COR-L47 (cell line): ENCODE measurements at places on chromosomes 11 and 22.

DNA sequence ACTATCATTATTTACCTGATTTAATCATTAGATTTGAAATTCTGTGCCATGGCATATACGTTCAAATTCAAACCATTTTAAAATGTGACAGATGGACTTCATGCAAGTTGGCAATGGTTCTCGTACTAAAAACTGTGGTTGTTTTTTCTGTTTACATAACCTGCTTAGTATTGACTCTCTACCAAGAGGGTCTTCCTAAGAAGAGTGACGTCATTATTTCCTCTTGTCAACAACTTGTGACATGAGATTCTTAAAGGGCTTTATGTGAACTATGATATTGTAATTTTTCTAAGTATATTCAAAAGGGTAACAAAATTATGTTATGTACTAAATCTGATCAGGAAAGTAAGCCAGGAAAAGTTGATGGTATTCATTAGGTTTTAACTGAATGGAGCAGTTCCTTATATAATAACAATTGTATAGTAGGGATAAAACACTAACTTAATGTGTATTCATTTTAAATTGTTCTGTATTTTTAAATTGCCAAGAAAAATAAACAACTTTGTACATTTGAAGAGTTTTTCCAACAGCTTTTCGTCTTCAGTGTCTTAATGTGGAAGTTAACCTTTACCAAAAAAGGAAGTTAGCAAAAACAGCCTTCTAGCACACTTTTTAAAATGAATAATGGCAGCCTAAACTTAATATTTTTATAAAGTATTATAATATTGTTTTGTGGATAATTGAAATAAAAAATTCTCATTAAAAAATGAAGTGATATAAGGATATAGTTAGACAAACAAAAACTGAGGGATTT, 87.0 kb downstream of the GRK3 start:
- DNase-seq, result no peak

DNA sequence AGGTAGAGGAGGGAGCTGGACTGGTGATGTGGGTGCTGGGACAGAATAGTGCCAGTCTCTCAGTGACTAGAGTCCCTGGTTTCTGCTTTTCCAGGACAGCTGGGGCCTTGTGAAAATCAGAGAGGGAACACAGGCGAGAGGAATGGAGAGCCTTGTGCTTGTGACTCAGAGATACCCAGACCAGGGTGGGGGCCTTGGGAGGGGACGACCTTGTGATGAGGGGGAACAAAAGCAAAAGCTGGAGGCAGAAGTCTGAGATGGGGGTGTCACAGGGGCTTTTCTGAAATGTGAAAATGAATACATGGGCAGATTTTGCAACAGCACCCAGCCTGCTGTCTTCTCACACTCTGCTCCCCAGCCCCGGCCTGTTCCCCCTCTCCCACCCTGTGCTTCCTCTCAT, 3.4 kb upstream of the NR1H3 start:
- no peak for DNase-seq

DNA sequence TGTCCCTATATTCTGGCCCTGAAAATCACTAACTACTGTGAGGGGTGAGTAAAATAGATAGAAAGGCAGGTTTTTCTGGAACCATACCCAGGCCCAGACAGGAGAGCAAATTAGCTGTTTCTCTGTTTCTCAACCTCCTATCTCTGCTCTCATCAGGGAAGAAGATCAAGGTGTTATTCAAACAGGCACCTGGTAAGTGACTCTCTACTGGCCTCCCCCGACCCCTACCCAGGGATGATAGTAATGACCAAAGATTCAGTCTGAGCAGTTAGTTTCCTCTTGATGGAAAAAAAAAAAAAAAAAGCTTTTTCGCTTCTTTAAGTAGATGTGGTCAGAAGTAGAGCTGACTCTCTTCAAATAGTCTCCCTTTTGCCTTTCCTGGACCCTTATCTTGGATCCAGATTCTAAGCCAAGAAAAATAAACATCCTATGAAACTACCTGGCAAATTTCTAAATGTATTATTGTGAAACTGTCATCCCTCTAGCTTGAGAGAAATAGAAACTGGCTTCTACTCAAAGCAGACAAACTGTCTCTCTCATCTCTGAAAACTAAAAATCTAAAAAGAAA, 9.9 kb downstream of the LRRC4C start:
- no peak for DNase-seq

DNA sequence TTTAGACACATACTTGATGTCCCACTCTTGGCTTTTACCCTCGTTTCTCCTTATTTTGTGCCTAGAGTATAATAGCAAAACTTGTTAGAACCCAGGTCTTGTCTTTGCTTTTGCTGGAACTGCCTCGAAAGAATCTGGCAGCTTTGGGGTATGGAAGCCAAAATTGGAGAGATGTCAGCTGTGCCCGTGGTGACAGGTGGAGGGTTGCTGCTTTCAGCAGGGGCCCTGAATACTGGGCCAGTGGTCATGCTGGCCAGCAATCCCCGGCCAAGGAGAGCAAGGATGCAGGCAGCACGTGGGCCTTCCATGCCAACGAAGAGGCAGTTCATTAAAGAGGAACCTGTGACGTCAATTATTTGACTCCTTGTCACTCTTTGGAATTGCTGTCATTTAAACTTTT, 181.1 kb downstream of the HIPK3 start:
- DNase-seq, result no peak

DNA sequence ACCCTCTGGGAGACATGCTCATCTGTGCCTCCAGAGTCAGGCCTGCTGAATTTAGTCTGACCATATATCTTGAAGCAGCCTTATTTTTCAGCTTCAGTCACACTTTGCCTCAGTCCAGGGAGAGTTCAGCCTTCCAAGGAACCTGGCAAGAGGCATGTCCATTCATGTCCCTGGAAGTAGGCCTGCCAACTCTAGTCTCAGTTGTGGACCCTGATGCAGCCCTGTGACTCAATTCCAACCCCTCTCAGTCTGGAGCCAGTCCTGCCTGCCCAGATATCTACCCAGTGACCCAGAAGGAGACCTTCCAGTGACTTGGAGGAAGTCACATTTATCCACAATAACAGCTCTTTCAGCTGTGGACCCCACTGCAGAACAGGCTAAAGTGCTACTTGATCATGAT, 566.6 kb downstream of the TMEM135 start:
- DNase-seq, result no peak
